ENCODE measurements at places on chromosomes 5 and 9.

DNA sequence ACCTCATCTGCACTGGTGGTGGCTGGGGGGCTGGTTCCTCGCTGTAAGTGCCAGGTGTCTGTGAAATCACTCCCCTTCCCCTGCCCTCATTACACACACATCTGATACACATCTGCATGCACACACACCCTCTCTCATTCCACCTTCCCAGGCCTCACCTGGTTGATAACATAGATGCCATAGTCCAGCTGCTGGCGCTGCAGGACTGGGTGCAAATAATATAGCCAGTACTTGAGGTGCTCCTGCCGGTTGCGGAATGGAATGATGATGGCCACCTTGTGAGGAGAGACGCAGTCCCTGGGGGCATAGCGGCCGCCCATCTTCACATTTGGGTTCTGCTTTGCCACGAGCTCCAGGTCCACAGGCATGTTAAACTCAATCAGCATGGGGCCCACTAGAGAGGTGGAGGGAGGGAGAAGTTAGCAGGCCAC is 32.1 kb downstream of the B4GALT1 start:
- no peak for DNase-seq

DNA sequence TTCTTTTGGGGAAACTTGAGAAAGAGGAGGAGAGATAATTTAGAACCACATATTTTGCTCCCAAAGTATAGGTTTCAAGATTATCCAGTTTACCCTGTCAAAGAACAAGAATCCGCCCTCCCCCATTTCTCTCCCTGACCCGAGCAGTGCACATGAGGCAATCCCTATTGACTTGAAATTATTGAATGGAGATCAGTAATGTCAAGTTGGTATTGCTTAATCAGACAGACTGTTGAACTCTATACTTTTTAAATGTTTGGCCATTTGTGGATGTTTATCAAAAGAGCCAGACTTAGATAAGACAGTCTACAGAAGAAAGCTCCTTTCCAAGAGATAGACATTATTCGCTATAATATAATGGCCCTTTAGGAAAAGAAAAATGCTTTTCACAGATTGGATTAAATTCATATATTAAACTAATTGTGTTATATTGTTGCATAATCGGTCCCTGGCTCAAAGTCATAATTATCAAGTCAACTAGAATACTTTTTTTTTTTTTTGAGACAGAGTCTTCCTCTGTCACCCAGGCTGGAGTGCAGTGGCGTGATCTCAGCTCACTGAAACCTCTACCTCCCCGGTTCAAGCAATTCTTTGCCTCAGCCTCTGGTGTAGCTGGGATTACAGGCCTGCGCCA is 5.3 kb downstream of the SLC25A25 start:
- no peak for DNase-seq

DNA sequence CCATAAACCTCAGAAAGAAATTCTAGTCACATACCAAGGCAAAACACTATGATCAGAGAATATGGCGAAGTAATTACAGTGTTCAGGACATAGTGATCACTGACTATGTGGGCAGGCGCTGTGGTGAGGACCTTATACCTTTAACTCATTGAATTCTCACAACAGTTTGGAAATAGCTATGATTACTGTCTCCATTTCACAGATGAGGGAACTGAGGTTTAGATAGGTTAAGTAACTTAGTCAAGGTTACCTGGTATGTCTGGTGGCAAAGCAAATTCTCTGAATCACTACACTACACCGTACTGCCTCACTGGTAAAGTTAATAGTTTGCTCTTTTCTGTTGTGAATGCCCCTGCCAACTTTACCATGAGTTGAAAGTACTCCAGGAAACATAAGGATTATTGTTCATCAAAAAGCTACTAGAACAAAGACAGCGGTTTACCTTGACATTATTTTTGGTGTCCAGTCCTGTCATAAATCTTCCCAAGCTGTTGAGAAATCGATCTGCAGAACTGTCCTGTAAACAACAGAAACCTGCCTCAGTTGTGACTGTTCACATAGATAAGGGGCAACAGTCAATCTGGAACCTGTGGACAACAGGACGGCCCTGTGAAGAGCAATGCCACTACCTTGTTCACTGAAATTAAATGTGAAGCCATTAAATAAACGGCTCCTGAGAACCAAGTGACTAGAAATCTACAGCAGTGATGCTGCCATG is 36.3 kb downstream of the NIPSNAP3B start:
- no peak for DNase-seq

GRCh38 chr9:106755736-106756135 is 107.2 kb upstream of the ZNF462 start:
- no peak for DNase-seq

GRCh38 chr5:95870105-95870672 is 47.7 kb upstream of the GLRX start:
- no peak for DNase-seq

GRCh38 chr5:74192606-74193299 is 447.8 kb downstream of the ENC1 start:
- DNase-seq, result no peak

GRCh38 chr9:81002242-81002641 is 687.1 kb downstream of the TLE1 start:
- DNase-seq, result peak; percentile 72

DNA sequence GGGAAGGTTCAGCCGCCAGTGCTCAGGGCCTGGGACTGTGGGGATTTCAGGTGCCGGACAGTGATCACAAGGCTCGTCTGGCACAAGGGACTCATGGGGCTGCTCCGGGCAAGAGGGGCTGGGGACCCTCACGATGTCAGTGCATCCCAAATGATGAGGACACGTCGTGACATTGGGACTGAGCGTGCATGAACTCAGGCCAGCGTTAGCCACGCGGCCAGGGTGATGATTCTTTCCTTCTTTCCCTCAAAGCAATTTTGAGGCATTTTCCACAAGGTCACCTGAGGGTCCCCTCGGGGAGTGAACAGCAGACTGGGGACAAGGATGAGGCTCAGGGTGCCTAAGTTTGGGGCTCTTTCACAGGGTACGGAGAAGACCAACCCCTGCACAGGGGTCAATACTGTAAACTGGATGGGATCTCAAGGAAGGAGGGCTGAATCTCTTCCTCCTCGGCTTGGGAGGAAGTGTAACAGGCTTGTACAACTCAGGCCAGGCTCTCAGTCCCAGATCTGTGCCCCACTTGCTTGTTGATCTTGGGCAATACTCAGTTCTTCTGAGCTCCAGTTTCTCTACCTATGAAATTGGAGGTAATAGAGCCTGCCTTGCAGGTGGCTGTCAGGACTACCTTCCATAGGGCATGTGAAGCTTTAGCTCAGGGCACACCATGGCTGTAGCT is 78.5 kb downstream of the PRRT1B start:
- DNase-seq, result no peak

DNA sequence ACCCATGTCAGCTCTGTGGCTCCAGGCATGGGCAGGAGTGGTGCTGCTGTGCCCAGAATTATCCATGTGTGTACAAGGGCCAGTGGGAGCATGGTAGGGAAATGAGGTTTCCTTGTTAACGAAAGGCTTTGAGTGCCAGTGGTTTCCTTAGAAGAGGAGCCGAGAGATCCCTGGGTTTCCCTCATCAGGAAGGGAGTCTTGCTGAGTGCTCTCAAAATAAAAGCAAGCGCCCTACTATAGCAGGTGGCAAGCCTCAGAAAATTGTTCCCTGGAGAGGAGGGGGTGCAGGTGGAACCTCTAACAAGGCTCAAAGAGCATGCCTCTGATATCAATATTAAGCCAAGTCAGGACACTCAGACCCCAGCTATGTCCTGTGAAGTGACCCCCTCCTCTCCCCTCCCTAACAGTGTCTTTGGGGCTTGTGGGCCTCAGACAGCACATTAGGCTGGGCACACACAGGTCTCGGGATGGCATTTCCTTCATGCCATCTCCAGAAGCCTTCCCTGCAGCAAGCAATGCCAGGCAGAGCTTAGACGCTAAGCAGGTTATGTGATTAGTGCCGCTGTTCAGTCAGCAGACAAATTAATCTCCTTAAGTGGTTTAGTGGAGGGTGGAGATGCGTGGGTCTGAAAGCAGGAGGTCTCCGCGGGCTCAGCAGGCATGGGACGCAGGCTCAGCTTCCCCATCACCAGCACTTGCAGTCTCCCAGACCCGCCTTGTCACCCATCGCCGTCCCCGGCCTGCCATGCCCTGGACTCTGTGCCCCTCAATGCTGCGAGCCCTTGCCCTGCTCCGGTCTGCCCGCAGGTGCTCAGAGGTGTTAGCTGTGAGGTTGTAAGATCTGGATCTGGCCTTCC is 60.0 kb upstream of the RARS1 start:
- no peak for DNase-seq

GRCh38 chr9:16120231-16120641 is 567.4 kb downstream of the CCDC171 start:
- no peak for DNase-seq

DNA sequence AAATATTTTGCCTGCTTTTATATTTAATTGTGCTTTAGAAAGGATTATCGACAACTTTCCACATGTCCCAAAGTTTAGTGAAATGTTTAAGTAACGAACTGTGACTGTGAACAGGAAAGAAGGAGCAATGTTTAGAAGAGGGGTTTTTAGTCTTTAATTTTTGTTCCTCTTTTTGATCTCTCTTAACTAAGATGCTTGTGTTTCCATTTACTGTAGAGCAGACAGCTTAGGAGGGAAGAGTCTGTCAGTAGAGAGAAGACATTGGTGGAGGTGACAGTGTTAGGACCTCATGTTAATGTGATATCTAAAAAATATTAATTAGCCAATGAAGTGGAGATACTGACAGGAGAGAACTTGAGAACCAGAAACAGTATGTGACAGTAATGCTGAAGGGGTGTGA is 92.2 kb downstream of the RASGRF2 start:
- no peak for DNase-seq

DNA sequence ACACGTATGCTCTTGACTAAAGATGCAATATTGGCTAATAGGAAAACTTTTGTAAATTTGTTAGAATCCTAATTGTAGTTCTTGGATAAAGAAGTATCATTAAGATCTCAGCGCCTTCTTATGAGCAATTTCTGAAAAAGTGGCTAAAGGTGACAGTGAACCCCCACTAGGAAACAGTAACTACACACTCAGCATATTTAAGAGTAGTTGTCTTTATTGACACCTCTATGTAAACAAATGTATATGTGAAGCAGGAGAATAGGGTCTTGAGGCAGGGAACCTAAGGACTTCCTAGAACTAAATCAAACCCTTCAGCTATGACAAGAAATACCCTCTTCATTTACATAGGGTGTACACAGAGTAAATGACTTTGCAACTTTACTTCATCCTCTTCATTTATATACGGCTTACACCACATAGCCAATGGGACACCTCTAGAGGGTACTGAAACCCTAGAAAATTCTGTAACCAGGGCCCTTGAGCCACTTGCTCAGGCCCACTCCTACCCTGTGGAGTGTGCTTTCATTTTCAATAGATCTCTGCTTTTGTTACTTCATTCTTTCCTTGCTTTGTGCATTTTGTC is 2.8 kb downstream of the NIPSNAP3A start:
- DNase-seq, result no peak

All from epithelial cell of prostate (primary cell).